ENCODE measurements at places on chromosomes 6 and 20.

DNA sequence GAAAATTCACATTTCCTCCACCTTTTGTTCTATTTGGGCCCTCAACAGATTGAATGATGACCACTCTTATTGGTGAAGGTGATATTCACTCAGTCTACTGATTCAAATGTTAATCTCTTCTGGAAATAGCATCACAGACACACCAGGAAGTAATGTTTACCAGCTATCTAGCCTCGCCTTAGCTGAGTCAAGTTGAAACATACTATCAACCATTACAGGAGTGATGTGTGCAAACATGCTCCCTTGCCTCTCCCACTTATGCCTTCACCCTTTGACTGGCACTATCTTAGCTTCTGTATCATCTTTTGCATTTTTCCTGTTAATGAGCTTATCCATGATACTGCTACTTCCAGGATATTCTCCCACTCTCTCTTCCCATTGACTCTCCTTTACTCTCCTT is 191.9 kb downstream of the CENPW start:
- DNase-seq, result no peak

DNA sequence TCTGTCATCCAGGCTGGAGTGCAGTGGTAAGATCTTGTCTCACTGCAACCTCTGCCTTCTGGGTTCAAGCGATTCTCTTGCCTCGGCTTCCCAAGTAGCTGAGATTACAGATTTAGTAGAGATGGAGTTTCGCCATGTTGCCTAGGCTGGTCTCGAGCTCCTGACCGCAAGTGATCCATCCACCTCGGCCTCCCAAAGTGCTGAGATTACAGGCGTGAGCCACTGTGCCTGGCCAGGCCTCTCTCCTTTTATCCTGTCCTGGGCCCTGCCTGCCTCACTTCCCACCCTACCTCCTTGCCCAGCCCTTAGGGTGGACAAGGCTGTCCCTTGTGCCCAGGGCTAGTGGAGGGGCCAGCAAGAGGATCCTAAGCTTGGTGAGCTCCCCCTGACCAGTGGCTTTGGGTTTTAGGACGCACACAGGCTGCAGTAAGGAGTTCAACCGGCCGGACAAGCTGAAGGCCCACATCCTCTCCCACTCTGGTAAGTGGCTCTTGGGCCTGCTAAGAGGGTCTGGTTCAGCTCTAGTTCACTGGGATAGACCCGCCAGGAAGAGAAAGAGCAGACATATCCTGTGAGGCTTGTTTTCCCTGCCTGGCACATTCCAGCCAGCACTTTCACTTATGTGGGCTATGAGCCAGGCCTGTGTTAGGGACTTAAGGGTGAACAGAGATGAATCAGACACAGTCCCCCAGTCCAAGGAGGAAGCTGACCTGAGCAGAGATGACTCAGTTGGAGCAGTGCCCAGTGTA is 21.9 kb upstream of the CHMP4B start:
- peak; percentile 92 for DNase-seq

GRCh38 chr6:4265740-4266139 is 130.4 kb upstream of the ECI2 start:
- DNase-seq, result no peak

GRCh38 chr6:106318061-106318460 is 7.5 kb downstream of the ATG5 start:
- DNase-seq, result no peak

- peak; percentile 97 for DNase-seq
Observed at GRCh38 chr20:47392015-47392720, 35.7 kb upstream of the ZMYND8 start.

DNA sequence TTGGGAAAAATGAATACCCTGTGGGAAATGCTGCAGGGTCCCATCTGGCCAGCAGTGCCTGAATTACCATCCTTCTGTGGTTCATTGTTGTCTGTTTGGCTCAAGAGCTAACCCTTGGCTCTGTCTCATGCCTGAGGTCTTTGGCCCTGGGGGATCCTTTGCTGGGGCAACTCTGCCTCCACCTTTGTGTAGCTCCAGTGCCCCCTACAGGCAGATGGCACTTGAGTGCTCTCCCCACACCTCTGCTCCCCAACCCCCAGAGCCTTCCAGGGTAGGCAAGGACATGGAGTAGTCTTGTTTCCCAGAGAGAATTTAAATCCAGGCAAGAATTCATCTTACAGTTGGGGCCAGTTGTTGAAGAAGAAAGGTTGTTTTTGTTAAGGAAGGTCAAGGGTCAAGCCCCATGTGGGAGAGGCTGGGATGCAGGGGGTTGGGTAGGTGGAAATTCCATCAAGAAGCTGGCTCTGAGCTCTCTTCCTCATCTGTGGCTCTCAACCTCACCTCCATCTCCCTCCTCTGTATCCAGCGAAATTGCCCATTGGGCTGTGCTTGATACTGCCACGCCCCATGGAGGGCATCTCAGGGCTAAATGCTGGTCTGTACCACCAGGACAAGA is 44.2 kb downstream of the ZNF831 start:
- peak; percentile 56 for DNase-seq

- DNase-seq, result no peak
Observed at GRCh38 chr6:6610031-6610591, 21.6 kb downstream of the LY86 start.

DNA sequence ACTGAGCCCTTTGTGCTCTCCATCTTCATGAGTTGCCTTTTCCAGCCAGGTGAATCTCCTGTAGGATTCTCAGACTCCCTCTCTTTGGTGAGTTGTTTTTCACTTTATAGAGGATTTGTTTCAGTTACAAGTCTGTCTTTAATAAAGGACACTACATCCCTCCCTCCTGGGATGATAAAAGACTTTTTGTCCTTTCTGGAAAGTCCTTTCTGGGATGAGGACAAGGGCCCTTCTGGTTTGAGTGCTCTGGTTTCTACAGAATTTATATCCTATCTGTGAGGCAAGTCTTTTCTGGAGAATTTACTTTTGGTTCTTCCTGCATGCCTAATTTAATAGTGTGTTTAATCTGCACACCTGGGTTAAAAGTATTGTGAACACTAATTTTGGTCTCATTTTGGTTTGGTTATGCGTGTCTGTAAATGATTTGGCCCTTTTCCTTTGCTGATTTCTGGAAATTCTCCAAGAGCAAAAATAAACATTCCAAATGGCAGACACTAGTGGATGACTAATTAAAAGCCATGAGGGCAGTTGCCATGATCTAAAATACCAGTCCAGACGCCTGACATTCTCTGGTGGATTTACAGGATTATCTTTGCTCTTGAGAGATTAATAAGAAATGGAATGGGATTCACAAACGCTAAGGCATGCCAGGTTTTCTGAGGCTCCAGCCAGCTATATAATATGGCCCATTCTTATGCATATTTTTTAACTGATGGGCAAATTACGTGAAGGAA is 44.8 kb downstream of the TCP11 start:
- DNase-seq, result peak; percentile 79

GRCh38 chr6:123527406-123527805 is 109.3 kb downstream of the TRDN start:
- DNase-seq, result no peak

DNA sequence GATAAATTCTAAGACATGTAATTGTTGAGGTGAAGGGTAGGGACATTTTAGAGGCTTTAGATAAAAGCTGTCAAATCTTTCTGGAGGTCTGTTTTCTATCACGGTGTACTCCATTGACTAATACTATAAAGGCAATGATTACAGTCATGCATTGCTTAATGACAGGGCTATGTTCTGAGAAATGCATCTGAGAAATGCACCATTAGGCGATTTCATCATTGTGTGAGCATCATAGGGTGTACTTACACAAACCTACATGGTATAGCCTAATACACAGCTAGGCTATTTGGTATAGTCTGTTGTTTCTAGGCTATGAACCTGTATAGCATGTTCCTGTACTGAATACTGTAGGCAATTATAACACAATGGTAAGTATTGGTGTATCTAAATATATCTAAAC is 71.3 kb upstream of the FYN start:
- no peak for DNase-seq

All from GM23248 (cell line).